Bone marrow (tissue), 2 donors: ENCODE measurements at places on chromosomes 2 and 18.

GRCh38 chr18:34315591-34316352, 91.1 kb upstream of the NOL4 start:
- no peak for DNase-seq

GRCh38 chr2:74529357-74530238, at the start of the genes AUP1 and HTRA2:
TSS of gene AUP1 (minus strand) at chr2:74529706. CDS start at chr2:74529629, 77 bp downstream.
TSS of gene HTRA2 (plus strand) at chr2:74529933. CDS start at chr2:74530007, 74 bp downstream.
- DNase-seq, result peak; percentile 81

DNA sequence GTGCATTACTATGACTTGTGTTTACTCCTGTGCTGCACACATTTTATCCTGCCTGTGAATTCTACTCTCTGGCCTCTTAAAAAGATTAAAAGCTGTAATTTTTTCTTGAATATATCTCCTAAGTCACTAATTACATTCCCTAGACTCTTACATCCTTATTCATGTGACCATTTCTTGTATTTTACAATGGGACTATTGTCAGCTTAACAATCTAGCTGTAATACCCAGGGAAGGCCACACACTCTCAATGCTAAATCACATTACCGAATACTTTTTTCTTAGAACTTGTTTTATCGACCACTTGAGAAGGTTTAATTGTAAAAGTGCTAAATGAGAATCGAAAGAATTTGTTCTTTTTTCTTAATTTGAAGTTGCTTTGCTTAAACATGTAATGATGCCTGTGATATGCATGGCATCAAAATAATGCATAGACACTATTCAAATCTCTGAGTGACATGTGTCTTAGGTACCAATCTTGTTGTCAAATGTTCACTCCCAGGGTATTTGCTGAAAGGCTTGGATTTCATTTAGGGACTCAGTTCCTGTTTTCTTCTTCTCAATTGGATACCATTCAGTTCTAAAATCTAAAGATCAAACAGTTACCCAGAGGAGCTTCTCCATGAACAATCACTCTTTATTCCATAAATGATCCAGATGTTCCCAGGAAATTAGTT, 498.5 kb downstream of the DPP10 start:
- no peak for DNase-seq

DNA sequence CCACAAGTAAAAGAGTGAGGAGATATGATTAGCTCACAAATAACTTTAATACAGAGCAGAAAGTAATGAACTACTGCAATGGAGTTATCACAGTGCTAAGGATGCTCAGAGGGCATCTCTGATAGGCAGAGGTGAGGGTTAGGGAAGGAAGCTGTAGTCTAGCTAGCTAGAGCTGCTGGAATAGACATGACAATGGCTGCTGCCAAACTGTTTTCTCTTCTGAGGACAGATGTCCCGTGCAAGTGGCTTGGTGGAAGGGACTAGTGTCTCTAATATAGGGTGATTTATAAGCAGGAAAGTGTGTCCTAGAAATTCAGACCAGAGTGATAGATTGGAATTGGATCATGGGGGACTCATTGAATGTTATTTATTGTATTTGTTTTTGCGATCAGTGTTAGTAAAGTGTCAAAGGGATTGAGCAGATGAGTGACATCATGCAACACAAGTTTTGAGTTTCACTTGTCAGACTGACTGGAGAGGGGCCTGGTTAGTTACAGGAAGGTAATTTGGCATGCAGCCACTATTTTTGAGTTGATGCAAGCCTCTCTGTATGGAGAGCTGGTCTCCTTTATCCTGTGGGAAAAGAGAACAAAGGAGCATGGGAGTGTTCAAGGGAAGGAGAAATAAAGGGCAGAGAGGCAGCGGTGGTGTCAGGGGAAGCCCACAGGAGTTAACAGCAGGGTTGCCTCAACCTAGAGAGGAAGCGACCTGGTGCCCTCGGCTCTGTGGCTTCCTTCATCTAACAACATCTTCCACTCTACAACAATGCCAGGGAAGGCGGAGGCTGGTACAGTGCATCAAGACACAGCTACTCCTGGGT, 1.9 kb downstream of the CTLA4 start:
- DNase-seq, result no peak

DNA sequence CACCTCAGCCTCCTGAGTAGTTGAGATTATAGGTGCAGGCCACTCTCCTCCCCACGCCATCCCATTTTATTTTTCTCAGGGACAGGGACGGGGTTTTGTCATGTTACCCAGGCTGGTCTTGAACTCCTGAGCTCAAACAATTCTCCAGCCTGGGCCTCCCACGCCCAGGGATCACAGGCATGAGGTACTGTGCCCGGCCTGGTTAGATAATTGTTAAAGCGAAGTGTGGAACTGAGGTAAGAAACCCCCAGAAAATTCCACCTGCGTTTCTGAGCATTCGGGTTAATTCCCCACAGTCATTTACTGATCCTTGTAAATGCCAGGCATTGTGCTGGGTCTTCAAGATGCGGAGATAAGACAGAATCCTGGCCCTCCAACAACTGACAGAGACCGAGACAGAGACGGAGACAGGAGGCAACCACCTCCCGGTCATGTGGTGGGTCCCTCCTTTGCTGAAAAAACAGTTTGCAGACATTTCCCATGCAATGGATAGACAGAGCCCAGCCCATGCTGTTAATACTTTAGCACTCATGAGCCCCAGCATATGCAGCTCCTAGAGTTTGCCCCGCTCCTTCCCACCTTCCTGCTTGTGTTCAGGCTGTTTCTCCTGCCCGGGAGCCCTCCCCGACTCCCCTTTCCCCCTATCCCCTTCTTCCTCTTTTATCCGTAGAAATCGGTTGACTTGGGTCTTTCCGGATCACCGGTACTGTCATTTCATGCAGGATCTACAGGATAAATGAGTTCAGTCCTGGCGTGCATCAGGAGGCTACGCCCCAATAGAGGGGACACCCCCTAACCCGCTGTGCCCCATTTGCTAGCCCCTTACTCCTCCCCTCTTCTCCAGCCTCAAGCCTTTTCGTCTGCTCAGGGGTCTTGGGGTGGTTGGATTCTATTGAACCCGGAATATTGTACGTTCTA, 1.6 kb upstream of the RHOB start:
- DNase-seq, result no peak

GRCh38 chr2:133378928-133379549, 189.2 kb downstream of the NCKAP5 start:
- DNase-seq, result no peak

DNA sequence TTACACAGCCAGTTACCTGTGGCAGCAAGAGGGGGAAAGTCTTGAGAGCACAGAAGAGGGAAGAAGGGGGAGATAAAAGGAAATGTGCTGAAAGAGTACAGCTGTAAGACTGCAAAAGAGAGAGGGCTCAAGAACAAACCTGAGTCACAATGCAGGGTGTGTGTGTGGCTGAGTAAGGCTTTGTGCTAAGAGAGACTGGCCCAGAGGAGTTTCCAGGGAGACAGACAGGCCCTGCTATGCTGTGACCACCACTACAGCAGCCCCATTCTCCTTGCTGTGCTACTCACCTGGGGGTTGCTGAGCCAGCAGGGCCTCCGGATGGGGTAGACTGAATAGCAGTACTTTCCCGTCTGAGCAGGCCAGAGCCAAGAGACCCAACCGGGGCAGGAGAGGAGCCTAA, 12.4 kb upstream of the MPV17 start:
- DNase-seq, result no peak

GRCh38 chr18:9337873-9338272, 3.3 kb downstream of the TWSG1 start:
- DNase-seq, result no peak

DNA sequence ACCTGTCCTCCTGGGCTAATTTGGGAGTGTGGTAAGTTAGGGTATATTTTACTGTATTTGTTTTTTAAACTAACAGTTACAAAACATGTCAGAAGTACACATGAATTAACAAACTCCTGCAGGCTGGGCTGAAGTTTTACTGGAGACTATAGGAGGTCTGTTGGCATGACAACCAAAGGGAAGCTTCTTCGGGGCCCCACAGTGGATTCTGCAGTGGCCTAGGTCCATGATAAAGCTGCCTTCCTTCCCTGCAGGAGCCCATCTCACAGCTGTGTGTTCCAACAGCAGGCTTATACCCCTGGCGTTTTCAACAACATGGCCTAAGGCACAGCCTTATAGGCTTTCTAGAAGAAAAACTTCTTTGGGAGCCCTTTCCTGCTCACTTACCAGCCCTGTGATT, 128.0 kb upstream of the SETBP1 start:
- DNase-seq, result no peak

GRCh38 chr2:230899287-230899686, 25.8 kb downstream of the GPR55 start:
- no peak for DNase-seq

DNA sequence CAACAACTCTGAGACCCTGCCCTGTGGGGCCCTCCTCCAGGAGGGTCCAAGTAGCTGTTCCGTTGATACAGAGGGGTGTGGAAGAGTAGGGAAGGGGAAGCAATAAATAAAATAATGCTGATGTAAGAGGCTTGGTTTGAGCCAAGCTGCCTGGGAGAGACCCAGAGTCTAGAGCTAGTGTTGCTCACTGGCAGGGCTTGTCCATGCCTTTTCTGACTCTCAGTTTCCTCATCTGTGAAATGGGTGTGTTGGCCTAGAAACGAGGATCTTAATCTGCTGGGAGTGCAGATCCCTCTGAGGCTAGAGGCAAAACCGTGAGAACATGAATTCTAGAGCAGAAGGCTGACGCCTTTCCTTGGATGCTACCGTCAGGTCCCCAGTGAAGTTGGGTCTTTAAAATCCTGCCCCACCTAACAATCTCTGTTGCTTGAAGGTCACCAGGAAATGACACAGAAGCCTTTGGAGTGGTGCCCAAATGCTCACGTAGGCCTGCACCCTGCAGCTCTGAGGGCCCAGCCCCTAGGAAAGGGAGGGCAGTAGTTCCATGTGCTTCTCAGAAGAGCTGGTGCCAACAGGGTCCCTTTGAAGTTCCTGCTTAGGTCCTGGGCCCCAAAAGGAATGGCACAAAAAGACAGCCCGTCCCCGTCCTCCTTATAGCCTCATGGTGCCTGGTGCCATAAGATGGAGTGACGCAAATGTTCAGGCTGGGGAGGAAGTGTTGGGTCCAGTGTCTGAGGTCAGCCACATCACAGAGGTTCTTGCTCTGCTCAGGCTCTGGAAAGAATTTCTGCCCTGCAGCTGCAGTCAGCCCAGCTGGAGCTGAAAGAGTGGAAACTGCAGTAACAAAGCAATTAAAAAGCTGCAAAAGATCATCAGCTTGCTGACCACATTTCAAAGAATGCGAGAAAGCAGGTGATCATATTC, 73.2 kb upstream of the SMAD2 start:
- DNase-seq, result no peak

GRCh38 chr18:28459587-28459986, 282.7 kb upstream of the CDH2 start:
- DNase-seq, result no peak

- DNase-seq, result no peak
These were observed 352.9 kb downstream of the TXNL1 start for GRCh38 chr18:56285387-56286065.

- DNase-seq, result no peak
These were observed 129.2 kb upstream of the MEIS1 start for GRCh38 chr2:66305718-66306117.

GRCh38 chr2:134431838-134432434, 178.1 kb downstream of the MGAT5 start:
- no peak for DNase-seq

DNA sequence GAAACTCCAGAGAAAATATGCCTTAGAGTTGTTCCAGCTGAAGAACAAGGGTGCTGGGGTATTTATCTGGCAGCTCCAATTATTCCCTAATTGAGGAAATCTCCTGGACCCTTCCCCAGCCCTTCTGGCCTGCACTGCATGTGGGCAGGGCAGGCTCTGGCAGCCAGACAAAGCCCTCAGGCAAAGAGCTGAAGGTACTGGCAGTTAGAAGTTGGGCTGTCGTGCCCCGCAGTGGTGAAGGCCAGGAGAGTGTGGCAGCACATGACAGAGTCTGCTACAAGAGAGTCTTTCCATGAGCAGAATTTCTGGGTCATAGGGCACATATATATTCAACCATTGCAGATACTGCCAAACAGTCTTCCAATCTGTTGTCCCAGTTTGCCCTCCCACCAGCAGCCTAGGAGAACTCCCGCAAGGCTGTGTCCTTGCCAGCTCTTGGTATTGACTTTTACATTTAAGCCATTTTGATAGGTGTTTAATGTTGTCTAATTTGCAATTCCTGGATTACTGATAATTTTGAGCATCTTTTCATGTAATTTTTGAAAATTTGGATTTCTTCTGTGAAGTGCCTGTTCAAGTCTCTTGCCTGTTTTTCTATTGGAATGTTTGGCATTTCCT, 26.6 kb downstream of the ONECUT2 start:
- DNase-seq, result no peak

- no peak for DNase-seq
These were observed 23.9 kb downstream of the SPTBN1 start for GRCh38 chr2:54480025-54480424.

GRCh38 chr18:46469186-46469915, 187.7 kb downstream of the LOXHD1 start:
- no peak for DNase-seq

DNA sequence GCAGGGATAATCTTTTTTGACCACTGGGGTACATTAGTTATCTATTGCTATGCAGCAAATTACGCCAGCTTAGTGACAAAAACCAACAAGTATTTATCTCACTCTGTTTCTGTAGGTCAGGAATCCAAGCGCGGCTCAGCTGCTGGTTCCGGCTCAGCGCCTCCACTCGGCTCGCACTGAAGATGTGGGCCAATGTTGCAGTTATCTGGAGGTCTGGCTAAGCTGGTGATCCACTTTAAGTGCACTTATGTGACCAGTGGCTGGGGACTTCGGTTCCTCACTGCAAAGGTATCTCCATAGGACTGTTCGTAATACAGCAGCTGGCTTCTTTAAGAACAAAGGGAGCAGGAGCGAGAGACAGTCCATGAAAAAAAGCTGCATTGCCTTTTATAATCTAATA, 591.9 kb downstream of the TMEM182 start:
- no peak for DNase-seq

- DNase-seq, result peak; percentile 53
These were observed 33.5 kb downstream of the INPP4A start for GRCh38 chr2:98478088-98478551.

DNA sequence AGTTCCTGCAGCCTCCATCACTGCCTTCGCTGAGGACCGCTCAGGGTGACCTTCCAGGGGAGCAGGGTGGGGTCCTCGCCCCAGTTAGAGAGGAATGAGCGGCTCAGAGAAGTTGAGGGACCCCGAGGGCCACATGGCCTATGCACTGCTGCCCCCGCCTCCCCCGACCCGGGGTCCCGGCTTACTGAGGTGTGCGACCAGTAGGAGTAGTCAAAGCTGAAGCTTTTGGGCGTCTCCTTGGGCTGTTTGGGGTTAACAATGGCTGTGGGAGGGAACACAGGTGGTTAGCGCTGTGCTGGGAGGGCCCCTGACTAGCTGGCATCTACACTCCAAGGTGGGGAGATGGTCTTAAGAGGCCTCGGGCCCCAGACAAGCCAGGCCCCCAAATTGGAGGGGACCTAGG, 31.0 kb downstream of the KIF1A start:
- DNase-seq, result no peak

DNA sequence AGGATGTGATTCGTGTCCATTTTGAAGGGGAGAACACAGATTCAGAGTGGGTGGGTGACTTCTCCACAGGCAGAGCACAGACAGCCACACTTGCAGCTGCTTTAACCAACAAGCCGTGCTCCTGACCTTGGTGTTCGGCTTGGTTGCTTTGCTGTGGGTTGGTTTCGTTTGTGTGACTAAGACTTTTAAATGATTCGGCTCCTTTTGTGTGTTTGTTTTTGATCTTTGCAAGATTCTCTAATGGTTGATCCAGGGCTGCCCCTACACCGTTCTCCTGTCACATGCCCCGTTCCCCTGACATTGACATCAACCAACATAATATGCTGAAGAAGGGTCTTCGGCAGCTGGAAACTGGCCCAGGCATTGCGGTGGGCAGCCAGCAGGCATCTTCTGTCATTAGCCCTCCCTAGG, 95.9 kb upstream of the MBOAT2 start:
- DNase-seq, result no peak
